ENCODE measurements at places on chromosomes 12 and 14.
A peak's percentile ranks its signal among the peaks of the same experiment; 100 is the strongest.

DNA sequence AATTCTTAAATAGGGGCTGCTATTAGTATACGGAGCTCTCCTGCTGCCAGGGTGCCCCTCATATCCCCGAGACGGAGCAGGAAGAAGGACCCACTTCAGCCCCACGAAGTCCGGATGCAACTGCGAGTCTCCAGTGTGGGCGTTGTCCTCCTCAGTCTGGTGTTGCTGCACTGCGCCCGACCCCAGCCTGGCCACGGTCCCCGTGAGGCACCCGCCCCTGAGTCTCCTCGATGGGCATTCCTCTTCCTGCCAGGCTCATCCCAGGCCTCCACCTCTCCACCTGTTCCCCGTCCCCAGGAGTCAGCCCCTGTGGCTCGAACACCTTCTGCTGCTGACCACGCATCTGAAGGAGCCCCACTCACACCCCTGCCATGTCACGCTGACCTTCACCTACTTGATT lies 68.1 kb upstream of the SFSWAP start:
- DNase-seq, result no peak

DNA sequence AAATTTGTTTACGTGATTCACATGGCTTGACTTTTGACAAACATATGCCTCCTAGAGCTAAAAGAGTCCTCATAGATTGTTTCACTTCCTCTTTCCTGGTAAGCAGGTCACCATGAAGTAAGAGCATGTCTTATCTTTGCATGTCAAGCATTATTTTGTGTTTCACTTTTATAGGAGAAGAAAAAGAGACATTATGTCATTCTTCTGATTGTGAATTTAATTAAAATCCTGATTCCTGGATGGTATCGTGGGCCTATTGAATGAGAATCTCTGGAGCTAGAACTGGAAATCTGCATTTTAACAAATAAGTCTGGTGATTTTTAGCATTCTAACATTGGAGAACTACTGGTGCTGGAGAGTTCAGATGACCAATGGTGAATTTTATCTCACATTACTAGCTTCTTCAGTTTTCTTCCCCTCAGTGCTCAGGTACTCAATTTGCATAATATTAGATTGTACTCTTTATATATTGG lies 218.6 kb upstream of the ATP2B1 start:
- no peak for DNase-seq

- DNase-seq, result no peak
Observed at GRCh38 chr12:49236423-49236822, 28.5 kb upstream of the TUBA1C start.

GRCh38 chr14:92702441-92702918 lies 45.9 kb downstream of the LGMN start:
- no peak for DNase-seq

- DNase-seq, result no peak
Observed at GRCh38 chr12:1832801-1833595, 12.6 kb downstream of the LRTM2 start.

GRCh38 chr14:33846100-33846824 lies 104.6 kb downstream of the EGLN3 start:
- DNase-seq, result no peak

- no peak for DNase-seq
Observed at GRCh38 chr12:90816353-90817089, 138.5 kb downstream of the CCER1 start.

DNA sequence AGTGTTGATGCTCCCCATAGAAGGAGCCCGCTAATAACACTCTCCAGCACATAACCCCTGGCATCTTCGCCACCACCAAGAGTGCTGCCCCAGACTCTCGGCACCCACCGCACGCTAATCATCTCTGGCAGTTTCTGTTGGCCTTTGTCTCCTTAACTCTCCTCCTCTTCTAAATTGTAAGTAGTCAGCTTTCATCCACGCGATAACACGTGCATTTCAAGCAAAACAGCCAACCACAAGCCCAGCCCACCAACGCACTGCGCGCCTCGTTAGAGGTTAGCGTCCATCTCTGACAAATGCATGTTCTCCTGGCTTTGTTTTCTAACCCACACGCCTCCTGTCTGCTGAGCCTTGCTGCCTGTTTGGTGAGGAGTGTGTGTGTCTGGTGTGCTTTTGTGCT lies 61.1 kb upstream of the RIN3 start:
- no peak for DNase-seq

GRCh38 chr12:28604240-28604639 lies 414.0 kb downstream of the CCDC91 start:
- no peak for DNase-seq

DNA sequence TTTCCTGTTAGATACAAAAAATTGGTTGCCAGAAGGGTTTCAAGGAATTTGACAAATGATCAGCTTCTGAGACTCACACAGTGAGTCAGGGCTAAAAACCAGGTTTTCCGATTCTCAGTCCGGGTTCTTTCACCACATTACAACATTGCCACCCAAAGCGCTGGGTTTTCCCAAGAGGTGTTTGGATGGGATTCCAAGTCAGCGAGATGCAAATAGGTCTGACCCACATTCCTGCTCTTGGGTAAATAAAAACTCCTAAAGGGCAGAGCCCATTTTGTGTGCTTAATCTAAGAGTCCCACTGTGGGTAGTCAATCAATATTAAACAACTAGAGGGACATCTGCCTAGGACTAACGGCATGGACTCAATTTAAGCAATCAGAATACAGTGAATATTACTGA lies 5.4 kb upstream of the RIC8B start:
- DNase-seq, result no peak

DNA sequence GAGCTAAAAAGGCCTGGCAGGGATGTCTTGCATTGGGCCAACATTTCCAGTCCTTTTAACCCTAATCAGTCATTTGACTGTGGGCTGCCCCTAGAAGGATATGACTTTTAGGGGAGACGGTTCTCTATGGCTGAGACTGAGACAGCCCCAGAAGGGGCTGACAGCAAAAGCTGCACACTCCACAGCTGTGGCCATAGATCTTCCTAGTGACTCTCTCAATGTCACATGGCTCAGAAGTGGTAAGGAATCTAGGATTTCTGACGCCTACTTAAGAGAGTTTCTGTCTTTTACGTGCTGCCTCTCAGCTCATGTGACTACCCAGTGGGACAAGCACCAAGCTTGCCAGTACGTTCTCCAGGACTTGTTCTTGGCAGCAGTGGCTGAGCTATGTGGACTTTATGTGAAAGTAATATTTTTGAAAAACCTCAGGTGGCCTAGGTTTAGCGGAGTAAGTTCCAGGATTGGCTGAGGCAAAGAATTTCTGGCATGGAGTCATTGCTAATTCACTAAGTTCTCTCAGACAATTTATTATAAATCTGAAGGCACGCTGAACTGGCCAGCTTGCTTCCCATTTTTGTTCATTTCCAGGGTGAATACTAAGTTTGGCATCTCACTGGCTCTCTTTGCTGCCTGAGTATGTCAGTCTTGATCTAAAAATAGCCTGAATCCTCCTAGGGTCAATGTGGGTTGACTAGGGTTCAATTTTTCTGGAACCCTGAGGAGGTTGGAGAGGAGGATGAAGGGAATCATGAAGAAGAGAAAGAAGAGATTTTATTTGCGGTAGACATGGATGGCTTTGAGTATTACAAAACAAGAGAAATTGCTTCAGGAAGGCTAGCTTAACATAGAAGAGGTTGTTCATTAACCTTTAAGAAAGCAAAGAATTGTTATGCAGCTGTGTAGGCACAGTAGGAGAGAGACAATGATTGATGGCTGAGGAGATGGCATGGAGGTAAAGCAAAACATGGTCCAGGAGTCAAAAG lies 271.8 kb downstream of the AEBP2 start:
- no peak for DNase-seq

- no peak for DNase-seq
Observed at GRCh38 chr12:54631988-54632728, 2.5 kb downstream of the LACRT start.

- no peak for DNase-seq
Observed at GRCh38 chr14:41872931-41873685, 266.4 kb downstream of the LRFN5 start.

DNA sequence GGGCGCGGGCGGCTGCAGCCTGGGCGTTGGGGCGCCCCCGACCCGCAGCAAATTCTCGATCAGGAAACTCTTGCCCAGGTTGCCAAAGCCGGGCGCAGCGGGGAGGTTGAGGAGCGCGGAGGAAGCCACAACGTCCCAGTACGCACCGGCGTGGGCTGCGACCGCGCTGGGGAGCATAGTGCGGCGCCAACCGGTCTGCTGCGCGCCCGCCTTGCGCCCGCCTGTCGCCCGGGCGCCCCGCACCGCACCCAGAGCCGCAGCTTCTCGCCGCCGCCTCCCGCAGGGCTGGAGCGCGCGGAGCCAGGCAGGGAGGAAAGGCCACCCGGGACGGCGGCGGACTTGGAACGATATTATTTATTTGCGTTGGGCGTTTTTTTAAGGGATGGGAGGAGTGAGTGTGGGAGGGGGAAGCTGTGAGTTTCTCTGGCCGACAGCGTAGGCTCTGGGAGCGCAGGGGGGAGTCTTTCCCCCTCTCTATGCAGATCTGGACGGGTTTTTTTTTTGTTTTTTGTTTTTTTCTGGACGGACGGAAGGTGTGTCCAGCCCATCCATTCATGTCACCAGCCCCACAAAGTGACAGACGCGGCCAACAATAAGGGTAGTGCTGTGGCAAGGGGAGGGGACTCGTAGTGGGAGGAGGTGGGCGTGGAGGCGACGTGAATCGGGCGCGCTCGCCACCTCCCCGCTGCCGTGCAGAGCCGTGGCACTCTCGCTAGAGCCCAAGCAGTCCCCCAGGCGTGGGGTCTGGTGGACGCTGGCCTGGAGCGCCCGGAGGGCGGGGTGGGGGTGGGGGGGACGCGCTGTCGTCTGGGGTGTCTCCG lies at the start of gene DBX2:
TSS of gene DBX2 (minus strand) at position 349 of the 821 bp plus-strand sequence. CDS start at position 177, 172 bp downstream.
- DNase-seq, result peak; percentile 5

DNA sequence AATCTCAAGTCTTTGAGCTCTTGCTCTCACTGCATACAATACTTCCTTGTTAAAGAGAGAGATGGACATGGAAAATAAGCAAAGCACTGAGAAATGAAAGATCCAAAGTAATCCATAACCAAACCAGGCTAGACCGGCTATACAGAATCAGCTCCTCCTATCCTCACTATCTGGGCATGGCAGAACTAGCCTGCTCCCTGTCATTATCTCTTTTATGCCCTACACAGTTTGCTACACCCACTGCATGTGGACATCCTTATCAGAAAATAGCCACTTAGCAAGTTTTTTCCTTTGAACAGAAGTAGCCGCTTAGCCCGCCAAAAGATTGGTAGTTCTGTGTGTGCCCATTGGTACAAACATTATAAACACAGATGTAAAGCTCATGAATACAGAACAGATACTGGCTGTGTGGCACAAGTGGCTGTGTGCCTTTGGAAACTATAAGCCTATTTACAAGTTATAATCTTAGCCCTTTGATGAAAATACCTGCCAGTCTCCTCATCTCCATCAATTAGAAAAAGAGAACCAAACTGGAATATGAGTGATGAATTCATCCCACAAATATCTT lies 34.7 kb downstream of the SPTB start:
- no peak for DNase-seq

GRCh38 chr12:72586456-72586855 lies 314.3 kb downstream of the TRHDE start:
- no peak for DNase-seq

- DNase-seq, result no peak
Observed at GRCh38 chr12:82660541-82661325, 26.0 kb upstream of the TMTC2 start.

DNA sequence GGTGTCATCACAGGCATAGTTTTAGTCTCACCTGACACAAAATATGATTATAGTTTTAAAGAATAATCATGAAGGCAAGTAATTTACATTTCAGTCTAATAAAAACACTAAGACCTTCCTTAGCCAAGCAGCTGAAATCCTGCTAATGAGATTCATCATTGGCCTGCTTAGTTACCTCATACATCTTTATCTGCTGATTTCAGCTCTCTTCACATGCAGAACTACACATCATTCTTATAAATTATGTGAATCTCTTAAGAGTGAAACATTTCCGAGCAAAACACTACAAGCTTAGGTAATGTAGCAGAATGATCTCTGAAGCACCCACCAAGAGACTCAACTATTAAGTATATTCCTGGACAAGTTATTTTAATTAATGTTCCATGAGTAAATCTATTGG lies 198.1 kb downstream of the DPY19L2 start:
- DNase-seq, result no peak

DNA sequence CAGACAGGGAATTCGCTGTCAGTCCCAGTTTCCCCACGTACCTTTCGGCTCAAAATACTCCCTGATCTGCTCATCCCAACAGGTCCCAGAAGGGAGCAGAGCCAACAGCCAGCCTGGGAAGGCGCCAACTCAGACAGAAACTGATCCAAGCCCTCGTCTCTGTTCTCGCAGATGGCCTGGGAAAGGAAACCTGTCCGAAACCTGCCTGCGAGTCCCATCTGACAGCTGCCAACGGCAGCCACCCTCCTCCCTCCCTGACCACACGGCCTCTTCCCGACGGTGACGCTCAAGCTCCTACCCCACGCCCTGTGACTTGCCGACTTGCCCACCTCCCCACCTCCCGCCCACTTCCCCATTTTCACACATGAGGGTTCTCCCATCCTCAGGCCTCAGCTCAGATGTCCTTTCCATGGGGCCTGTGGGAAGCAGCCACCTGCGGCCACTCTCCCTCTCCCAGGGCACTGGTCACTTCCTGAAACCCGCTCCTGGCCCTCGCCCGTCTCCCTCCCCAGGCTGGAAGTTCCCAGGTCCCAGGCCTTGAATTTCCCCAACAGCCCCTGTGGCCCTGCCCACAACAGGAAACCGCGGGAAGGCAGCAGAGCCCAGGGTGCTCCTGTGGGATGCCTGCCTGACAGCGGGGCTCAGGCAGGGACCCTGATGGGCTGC lies 60.9 kb upstream of the FBRSL1 start:
- DNase-seq, result no peak

DNA sequence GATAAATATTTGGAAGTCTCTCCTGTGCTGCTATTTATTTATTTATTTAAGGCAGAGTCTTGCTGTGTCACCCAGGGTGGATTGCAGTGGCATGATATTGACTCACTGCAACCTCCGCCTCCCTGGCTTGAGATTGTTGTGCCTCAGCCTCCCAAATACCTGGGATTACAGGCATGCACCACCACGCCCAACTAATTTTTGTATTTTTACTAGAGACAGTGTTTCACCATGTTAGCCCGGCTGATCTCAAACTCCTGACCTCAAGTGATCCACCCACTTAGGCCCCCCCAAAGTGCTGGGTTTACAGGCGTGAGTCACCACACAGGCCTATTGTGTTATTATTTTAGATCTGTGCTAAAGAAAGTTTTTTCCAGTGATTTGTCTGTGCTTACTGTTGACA lies 225.2 kb downstream of the CCER1 start:
- DNase-seq, result no peak

- no peak for DNase-seq
Observed at GRCh38 chr12:5916785-5917290, 28.2 kb downstream of the ANO2 start.

- no peak for DNase-seq
Observed at GRCh38 chr12:91913651-91914050, 232.0 kb downstream of the BTG1 start.

DNA sequence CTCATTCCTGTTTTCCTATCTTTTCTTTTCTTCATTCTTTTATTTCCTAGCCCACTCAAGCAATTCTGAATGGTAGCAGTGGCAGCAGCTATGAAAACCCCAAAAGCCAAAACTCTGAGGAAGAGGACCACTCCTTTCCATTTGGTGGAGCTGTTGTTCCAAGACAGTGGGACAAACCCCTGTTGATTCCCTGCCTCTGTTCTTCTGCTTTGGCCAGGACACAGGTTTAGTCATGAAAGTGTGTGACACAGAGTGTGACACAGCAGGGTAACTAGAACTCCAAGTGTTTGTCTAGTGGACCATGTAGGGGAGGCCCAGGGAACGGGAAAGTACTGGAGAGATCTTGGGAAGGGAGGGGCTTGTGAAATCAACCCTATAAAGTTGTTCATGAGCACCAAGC lies 71.1 kb downstream of the PTCSC3 start:
- DNase-seq, result no peak

GRCh38 chr12:86264451-86265328 lies 8.5 kb upstream of the MGAT4C start:
- DNase-seq, result no peak

All from activated CD4-positive, alpha-beta T cell treated with anti-CD3 and anti-CD28 coated beads for 48 hours (primary cell).